Esophagus muscularis mucosa (tissue), 4 donors: ENCODE measurements at places on chromosomes 1 and 21. TPM values are rescaled to one million over a fixed set of nuclear protein-coding genes. Genes with fewer than 3 reads are reported as not detected.
A peak's percentile ranks its signal among the peaks of the same experiment; 100 is the strongest.

DEPDC1 gene
- total RNA-seq: 0.52 TPM

WNT4 gene
- total RNA-seq: 0.19 TPM

DNA sequence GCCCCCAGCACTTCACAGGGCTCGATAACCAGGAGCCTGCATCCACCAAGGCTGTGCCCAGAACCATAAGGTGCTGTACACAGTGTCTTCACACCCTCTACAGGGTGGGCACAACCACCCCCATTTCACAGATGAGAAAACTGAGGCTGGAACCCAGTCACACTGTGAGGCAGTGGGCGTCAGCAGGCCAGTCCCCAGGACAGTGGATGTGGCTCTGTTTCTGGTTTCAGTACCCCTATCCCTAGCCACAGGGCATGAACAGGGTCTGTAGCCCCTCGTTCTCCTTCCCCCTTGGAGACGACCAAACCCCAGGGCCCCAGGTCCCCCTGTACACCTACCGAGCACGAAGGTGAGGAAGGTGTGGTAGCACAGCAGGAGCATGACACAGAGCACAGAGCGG lies 27.6 kb downstream of the TTC39A start:
- no peak overlapping the region for H3K4me3 ChIP-seq
- no peaks in the 10 kb centered on the region for H3K27me3 ChIP-seq
- H3K36me3 ChIP-seq: no peaks in the 10 kb centered on the region

GRCh38 chr1:44619261-44619900 lies 54.9 kb downstream of the TMEM53 start:
- peaks cover 28% of the 10 kb centered on the region for H3K4me1 ChIP-seq
- no peaks in the 10 kb centered on the region for H3K36me3 ChIP-seq
- DNase-seq: no peak
- no peak overlapping the region for H3K4me3 ChIP-seq
- peak overlapping the region; percentile 59 for H3K27ac ChIP-seq

- H3K36me3 ChIP-seq: no peaks in the 10 kb centered on the region
- H3K27me3 ChIP-seq: no peaks in the 10 kb centered on the region
- no peak for DNase-seq
- H3K27ac ChIP-seq: no peak overlapping the region
- H3K4me3 ChIP-seq: no peak overlapping the region
Observed at GRCh38 chr1:213598263-213598662, 389.5 kb upstream of the PROX1 start.
